MCF 10A (cell line): ENCODE measurements at places on chromosomes 7 and 10. TPM values are rescaled to one million over a fixed set of nuclear protein-coding genes. Genes with fewer than 3 reads are reported as not detected.

Gene WBP1L
- total RNA-seq: 19.8 and 24.8 TPM in 2 replicates

Gene WEE2
- not detected in 2 replicates for total RNA-seq

- no peak for DNase-seq
These were observed 132.7 kb downstream of the DNAJC1 start for GRCh38 chr10:21870849-21871248.

Gene LDB3
- total RNA-seq: 0.23 and 0.29 TPM in 2 replicates

- DNase-seq: peak; percentile 88
These were observed 83.9 kb upstream of the PDLIM1 start for GRCh38 chr10:95374597-95375209.

DNA sequence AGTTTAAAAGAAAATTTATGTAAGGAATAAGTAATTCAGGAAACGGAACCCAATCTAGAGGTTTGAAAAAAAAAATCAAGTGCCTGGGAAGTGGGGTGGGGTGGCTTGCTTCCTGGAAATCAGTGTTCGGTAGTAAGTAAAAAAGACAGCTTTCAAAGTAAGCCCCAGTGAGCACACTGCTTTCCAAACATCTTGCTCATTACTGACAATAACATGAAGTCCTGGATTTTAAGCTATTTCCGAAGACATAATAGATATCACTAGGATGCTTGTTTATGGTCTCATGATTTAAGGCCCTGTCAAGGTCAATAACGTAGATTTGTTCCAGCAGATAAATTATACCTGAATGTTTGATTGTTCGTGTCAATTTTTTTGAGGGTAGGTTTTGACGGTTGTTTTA is 1.3 kb downstream of the STAMBPL1 start:
- peak; percentile 18 for DNase-seq

DNA sequence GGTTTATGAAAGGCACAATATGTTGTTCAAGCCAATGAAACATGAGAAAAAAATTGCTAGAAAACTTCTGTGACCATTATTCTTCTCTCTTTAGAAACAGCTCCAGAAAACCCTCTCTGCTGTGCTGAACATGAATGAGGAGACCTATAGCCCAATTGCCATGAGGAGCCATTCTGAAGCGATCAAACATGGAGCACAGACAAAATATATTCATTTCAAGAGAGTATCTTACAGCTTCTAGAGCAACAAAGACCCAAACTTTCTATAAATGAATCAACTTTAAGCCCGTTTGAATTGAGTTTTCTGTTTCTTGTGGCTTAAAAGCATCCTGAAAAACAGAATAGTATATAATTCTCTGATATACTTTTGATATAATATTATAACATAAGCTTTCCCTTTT is 83.4 kb upstream of the UCN3 start:
- no peak for DNase-seq

GRCh38 chr7:46054915-46055314 is 133.8 kb upstream of the IGFBP3 start:
- no peak for DNase-seq

DNA sequence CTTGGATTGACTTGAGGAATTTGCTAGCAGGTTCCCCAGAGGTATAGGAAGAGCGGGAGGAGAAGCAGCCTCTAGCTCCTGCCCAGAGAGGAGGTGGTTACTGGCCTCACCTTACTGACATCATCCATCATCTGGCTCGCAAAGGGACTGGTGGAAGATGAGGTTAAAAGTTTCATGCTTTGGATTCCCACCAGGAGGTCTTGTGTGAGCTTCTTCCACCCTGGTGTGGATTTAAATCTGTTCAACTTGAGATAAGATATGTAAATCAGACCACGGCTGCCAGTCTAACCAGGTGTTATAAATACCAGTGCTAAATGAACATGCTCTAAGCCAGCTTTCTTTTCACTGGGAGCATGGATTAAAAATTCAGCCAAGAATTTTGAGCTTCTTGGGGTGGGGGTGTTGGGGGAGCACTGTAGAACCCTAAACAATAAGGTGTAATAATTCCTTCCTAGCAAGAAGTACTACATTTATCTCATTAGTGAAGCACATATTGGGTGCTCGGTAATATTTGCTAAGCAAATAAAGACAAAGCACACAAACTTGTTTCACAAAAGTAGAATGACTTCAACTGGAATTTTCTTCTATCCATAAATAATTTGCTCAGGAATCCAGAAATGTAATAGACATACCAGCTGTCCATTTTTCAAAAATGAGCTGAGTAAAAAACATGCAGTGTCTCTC is 7.8 kb downstream of the PROSER2 start:
- no peak for DNase-seq

Gene MYL7
- not detected in 2 replicates for total RNA-seq
